ENCODE measurements at places on chromosomes 16 and 17.
A peak's percentile ranks its signal among the peaks of the same experiment; 100 is the strongest.

DNA sequence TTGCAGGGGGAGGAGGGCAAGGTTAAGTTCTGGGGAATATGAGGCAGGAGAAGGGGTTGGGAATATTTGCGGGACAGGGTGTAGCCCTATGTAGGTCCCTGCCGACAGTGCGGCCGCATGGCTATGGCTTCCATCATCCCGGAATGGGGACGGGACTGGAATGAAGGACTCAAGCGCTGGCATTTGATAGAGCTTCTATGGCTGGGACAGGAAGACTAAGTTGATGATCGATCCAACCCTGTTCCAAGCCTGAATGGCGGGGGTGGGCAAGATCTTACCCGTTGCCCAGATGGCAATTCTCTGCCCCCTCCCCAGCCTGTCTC lies 47.1 kb downstream of the SRCIN1 start:
- DNase-seq = no peak

GRCh38 chr17:7440834-7441195 lies 1.5 kb downstream of the FGF11 start:
- DNase-seq = no peak

DNA sequence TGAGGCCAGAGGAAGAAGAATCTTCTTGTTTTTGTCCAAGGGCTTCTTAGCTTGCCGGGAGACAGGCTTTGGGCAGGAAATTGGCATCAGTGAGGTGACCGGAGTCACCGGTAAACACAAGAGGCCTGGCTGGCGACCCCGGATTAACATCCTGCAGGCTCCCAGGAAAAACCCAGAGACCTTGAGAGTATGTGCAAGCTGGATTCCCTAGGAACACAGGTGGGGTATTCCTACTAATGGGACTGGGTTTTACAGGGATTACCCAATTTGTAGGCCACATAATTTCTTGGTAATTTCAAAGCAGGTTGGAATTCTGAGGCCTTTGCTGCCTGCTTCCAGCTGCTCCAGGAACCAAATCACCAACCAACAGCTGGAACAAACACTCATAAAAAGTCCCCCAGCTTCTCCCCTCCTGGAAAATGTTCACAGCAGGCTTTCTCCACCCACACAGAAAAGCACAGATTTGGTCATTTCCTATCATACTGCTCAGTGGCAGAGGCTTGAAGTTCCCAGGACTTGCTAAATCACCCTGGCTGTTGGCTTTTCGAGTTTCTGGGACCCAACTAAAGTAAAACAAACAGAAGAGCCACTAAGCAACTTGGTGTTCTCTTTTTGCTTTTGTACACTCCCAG lies 258.8 kb downstream of the IRF8 start:
- DNase-seq = no peak

- DNase-seq = peak; percentile 50
These were observed 103.8 kb downstream of the RAB11FIP4 start for GRCh38 chr17:31495022-31495885.

- no peak for DNase-seq
These were observed 840 bp downstream of the MYO1C start for GRCh38 chr17:1491443-1492248.

- no peak for DNase-seq
These were observed 427.5 kb upstream of the PSMD7 start for GRCh38 chr16:73869126-73869525.

GRCh38 chr16:6125483-6126259 lies 1028.1 kb upstream of the EEF2KMT start:
- no peak for DNase-seq

DNA sequence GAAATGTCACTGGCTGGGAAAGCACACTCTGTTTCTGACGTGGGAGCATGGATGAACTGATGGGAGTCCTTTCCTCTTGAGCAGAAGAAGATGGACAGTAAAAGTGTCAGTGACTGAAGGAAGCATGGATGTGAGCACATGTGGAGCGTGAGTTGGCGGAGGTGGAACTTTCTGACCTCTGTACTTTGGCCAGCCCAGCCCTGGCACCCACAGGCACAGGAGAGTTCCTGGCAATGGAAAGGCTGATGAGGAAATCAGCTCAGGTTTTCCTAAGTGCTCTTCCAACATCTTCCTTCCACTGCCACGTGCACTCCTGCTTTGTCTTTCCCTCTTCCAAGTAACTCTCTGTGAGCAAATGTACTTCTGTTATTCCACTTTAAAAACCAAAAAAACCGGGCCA lies 276.8 kb downstream of the NTN1 start:
- DNase-seq = no peak

DNA sequence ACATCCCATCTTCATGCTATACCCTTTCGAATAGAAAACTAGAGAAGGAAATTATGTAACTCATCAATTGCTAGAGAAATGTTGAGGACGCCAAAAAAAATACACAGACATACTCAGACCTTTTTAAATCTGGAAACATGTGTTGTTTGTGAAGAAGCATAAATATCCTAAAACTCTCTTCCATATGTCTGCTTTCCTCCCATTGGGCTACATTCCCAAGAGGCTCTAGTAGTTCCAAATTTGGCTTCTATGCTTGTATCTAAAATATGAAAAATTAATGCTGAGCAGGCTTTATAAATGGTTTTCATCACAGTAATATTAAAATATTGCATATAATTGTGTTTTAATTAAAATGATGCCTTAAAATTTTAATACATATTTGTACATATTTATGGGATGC lies 297.9 kb upstream of the PSMD7 start:
- no peak for DNase-seq

DNA sequence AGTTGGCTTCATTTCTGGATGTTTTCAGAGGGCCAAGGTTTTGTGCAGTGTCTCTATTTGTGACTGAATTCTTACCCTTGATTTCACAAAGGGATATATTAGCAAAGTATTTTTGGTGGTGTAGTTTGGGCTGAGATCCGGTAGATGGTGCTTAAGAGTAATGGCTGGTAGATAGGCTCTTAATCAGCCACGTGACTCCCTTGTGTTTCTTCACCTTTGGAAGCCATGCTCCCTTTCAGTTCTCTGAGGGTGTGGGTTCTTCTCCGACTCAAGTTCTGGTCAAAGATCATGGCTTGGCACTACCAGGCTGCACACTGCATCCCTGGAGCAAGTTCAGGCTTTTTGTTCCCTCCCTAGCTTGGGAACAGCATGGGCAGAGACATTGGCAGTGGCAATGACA lies 887.3 kb downstream of the CDH8 start:
- no peak for DNase-seq

DNA sequence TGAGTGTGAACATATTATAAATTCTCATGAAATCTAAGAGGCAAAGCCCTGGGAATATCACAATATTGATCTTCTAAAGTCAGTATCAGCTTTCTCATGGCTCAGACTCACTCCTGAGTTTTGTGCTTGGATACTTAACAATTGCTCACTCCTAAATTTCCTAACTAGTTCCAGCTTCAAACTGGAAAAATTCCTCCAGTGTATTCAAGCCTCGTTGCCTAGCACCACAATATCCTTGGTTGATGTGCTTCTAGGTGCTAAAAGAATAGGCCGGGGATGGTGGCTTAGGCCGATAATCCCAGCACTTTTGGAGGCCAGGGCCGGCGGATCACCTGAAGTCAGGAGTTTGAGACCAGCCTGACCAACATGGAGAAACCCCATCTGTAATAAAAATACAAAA lies 62.5 kb downstream of the XYLT1 start:
- DNase-seq = no peak

DNA sequence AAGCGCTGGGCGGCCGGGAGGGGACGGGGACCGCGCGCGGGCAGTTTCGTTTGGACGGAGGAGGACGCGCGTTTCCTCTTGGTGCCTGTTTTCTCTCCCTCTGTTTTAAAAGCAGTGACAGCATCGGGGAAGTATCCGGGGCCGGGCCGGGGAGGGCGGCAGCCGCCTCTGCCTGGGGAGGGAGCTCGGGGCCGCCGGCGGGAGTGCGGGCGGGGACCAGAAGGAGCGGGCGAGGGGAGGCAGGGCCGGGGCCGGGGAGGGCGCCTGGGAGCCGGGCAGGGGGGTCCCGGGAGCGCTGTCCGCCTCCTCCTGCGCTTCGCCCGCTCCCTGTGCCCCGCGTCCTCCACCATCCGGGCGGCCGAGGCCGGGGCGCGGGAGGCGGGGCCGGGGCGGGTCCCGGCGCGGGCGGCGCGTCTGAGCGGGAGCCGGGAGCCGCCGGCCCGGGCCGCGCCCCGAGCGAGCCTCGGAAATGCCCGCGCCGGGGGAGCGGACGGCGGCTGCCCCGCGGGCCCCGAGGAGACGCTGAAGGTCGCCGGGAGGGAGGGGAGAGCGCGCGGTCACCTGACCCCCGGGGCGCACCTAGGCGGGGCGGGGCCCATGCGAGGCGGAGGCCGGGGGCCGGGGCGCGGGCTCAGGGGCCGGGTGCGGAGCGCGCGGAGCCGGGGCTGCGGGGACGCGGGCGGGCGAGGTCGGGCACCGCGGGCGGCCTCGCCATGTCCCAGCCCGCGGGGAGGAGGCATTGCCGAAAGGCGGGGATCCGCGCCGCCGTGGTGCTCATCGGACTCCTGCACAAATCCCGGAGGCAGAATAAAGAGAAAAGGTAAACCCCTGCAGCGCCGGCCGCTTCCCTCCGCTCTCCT lies 57.3 kb downstream of the RAP1GAP2 start:
- DNase-seq = no peak

DNA sequence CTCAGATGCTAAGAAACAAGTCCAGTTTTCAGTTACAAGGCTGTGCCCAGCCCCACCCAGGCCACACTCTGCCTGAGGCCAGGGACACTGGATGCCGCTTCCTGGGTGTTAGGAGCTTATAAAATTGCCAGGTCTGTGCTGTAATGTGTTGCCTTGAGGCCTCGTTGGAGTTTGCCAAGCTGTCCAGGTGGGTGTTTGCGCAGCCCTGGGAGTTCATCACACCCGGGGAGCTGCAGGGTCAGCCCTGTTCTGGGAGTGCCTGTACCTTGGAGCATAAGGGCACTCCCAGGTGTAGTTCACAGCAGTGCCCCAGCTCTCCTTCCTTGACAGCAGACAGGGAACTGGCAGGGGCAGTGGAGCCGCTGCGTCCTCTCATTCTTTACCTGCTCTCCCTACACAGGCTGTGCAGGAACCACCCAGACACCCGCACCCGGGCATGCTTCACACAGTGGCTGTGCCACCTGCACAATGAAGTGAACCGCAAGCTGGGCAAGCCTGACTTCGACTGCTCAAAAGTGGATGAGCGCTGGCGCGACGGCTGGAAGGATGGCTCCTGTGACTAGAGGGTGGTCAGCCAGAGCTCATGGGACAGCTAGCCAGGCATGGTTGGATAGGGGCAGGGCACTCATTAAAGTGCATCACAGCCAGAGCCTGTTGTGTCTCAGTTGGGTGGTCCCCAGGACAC lies 1.6 kb downstream of the GFER start:
- no peak for DNase-seq

DNA sequence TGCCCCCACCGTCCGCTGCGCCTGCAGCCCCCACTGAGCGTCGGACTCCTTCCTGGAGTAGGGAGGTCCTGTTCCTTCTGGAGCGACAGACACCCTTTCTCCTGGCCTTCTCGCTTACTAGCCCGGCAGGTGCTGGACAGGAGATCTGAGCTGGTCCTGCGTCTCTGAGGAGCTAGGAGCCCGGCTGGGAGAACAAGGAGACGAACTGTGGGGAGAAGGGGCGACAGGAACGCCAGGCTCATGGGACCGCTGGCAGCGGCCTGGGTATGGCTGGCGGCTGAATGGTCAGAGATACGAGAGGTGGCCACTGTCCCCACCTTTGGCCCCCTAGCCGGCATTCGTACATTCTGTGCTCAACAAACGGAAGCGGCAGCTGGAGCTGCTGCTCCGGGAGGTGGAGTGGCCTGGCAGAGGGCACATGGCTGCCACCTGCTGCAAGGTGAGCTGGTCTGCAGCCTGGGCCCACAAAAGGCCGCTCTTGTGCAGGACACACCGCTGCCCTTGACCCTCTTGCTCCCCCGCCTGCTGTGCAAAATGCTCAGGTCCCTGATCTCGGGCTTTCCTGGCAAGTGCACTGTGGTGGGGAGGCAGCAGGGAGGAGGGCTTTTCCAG lies 2066.7 kb downstream of the TP53TG3F start:
- no peak for DNase-seq

- no peak for DNase-seq
These were observed 22.7 kb downstream of the NXN start for GRCh38 chr17:956905-957304.

DNA sequence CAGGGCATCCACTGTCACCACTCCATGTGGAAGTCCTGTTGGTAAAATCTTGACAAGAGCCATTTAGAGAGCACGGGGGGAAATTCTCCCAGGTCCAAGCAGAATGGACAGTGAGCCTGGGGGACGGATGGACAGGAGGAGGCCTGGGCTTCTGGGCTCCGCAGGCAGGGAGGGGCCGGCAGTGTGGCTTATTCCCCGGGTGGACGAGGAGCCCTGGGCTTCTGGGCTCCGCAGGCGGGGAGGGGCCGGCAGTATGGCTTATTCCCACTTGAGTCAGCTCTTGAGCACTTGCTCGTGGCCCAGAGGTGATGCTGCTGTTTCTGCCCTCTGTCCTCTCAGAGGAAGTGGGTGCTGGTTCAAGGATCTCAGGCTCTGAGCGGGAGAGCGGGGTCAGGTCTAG lies 22.2 kb upstream of the RPL13 start:
- no peak for DNase-seq

GRCh38 chr16:76280421-76281215 lies 3.4 kb downstream of the CNTNAP4 start:
- DNase-seq = no peak

DNA sequence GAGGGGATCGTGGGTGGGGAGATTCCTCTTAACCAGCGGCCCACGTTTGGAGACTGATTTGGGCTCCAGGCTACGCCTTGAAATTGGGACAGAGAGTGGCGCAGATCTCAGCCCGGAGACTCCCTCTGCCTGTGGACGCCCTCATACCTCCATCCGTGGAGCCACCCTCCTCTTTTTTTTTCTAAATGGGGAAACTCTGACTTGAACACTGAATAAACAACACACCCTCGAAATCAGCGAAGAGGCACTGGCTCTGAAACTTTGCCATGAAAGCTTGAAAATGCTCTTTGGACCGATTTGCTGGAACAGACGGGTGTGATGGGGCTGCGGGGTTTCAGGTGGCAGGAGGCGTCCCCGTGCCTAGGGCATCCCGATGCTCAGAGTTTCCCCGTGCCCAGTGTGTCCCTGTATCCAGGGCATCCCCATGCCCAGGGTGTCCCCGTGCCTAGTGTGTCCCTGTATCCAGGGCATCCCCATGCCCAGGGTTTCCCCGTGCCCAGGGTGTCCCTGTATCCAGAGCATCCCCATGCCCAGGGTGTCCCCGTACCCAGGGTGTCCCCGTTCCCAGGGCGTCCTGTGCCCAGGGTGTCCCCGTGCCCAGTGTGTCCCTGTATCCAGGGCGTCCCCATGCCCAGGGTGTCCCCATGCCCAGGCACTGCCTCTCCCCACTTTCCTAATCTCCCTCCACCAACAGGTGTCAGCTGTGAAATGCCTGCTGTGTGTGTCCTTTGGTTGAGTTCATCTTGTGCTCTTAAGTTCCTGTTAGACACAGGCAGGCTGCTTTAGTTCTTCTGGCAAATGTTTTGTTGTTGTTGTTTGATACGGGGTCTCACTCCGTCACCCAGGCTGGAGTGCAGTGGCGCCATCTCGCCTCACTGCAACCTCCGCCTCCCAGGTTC lies 187.0 kb downstream of the SEC14L1 start:
- DNase-seq = peak; percentile 40

Measured in breast epithelium (tissue), 4 donors.